ENCODE measurements at places on chromosomes 16 and 17. TPM values are rescaled to one million over a fixed set of nuclear protein-coding genes. Genes with fewer than 3 reads are reported as not detected.

CRHR1 gene
- total RNA-seq, result 1.8 TPM

DNA sequence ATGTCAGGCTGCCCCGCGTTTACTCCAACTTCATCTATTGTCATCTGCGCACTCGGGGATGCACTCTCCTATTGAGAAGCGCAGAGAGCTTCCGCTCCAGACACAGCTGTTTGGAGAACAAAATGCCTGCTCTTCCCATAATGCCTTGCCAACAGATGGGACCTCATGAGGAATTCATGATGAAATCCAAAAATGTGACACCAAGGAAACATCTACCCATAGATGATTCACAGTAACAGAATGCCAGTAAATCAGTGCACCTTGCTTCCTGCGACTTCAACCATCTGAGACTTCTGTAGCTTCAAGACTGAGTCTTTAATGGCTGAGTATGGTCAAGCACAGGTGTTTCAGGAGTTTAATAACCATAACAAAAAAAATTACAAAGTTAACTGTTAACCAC, 1144.9 kb upstream of the GOT2 start:
- DNase-seq, result no peak

GRCh38 chr16:79600638-79601091, at the start of gene MAF:
MAF (minus strand) TSS chr16:79600737; CDS start chr16:79599902, 835 bp downstream.
- peak; percentile 99 for DNase-seq

- DNase-seq, result no peak
Measured at GRCh38 chr16:77951788-77952187, 70.6 kb upstream of the CLEC3A start.

ADAM11 gene
- 2.3 TPM for total RNA-seq

DNA sequence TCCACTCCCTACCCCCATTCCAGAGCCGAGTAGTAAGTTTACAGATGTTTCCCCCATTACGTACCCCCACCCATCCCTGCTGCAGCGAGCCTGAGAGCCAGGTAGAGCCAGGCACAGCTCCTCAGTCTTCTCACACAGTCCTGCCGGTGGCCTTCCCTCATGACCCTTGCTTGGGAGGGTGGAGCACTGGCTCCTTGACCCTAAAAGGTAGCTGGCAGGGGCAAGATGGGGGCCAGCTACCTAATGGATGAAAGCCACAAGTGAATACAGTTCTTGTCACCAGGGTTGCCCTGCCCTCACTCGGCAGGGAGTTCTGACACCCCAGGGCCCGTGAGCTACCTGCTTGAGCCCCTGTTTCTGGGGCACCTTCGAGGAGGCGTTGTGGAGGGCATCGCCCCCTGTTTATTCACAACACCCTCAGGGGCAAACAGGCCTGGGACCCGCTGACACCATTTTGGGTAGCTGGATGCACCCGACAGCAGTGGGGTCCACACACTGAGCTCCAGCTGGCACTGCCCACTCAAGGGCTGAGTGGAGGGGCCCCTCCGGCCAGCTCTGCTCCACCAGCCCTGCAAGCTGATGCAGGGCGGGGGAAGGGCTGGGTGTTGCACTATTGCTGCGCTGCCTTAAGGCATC, 22.2 kb downstream of the ADAM11 start:
- no peak for DNase-seq

DNA sequence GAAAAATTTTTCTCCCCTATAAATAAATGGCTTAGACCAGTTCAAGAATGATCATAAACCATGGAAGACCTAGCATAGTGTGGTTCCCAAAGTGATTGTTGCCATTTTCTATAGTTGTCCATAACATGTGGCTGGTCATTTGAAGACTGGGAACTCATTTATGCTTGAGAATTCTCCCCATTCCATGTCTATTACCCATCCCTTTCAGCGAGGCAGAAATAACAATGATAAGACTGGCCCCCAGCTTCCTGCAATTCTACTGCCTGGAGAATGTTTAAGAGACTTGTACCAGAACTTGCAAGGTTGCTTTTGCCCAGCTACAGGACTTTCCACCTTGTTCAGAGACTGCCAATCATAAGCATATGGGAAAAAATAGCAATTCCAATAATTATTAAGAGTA, 146.5 kb upstream of the CDH11 start:
- no peak for DNase-seq

- peak; percentile 85 for DNase-seq
Measured at GRCh38 chr16:54446639-54447038, 160.1 kb upstream of the IRX3 start.

ARL5C gene
- total RNA-seq, result not detected

DNA sequence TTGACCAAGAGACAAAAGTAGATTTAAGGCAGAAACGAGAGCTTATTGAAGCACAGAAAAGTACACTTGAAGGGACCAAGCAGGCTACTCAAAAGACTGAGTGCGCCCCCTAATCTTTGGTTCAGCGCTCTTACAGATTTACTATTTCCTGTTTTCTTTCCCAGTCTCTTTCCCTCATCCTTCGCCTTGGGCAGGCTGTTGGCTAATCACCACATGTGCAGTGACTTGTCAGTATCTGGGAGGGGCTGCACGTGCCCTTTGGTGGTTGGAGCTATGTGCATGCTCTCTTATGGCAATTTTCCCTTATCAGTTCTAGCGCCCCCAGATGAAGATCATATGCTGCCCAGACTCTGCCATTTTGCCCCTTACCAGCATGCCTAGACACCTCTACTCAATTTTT, 35.4 kb upstream of the SHISA6 start:
- DNase-seq, result no peak

GRCh38 chr17:74711058-74711824, 1.5 kb downstream of the CD300LF start:
- no peak for DNase-seq

PPY gene
- total RNA-seq, result not detected

DNA sequence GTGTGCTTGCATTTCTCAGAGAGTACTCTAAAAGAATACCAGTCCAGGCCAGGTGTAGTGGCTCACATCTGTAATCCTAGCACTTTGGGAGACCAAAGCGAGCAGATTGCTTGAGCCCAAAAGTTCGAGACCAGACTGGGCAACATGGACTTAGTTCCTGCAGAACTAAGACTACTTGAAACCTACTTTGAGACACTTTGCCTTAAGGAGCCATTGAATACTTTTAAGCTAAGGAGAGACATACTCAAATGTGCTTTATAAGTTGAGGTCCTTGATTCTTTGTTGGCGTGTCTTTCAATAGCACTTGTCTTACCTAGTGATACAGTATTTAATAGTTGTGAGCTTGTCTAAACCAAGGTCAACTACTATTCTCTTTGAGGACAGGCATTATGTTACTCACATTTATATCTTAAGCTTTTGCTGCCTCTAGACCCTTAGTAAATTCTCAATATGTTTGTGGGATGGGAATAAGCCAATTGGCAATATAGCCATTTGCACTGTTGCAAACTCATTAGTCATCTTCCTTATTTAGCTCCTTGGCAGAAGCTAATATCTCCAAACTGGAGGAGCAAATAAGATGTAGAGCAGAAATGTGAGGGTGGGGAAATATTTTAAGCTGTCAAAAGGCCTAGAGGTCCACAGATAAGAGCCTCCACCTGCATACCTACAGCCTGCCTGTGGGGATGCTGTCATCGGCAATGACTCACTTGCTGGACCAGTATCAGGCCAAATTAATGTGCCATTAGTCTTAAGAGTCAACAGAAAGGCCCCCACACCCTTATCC, 16.3 kb downstream of the SCPEP1 start:
- no peak for DNase-seq

BCO1 gene
- total RNA-seq, result not detected

GRCh38 chr16:89973235-89973634, 24.7 kb downstream of the DEF8 start:
- DNase-seq, result no peak

NR1D1 gene
- total RNA-seq, result 111 TPM

DNA sequence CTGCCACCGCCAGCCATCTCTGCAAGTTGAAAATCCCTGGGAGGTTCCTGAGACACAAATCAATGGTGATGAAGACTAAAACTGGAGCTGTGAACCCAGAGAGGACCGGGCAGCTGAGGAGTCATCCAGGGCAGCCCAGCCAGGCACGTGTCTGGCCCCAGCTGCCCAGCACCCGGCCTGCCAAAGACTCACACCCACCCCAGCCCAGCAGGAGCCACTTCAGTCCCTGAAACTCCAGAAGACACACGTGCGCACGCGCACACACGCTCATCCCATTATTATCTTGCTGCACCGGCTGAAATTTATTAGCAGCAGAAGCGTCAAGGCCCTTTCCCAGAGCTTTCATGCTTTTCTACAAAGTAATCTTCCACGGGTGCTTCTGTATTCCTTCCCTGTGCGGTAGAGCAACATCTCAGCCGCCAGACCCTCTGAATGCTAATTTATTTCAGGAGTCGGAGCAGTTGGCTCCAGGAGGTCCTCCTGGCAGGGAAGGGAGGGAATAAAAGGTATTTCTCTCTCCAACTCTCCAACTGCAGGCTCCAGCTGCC, 59.8 kb upstream of the RBFOX3 start:
- no peak for DNase-seq

DNA sequence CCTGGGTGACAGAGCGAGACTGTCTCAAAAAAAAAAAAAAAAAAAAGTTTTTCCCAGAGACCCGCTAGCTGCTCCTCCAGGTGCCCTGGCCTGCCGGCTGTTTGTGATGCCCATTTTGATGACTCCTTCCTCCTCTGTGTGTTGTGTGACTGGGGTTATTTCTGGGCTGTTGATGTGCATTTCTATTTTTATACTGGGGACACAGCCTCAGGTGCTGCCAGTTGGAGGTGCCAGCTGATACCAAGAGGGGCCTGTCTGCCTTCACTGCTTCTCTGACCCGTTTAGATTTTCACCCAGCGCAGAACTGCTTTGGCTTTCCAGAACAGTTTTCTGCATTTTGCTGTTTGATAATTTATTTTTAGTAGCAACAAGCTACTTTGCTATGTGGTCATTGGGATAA, 6.7 kb downstream of the PLA2G15 start:
- no peak for DNase-seq

GRCh38 chr17:31841850-31842194, 17.2 kb downstream of the COPRS start:
- no peak for DNase-seq

GRCh38 chr17:39573447-39574298, 34.0 kb downstream of the NEUROD2 start:
- peak; percentile 94 for DNase-seq

GRAP gene
- total RNA-seq, result 3.5 TPM

TBC1D3H gene
- not detected for total RNA-seq

GRCh38 chr16:84029297-84030047, 13.1 kb downstream of the SLC38A8 start:
- no peak for DNase-seq

DNA sequence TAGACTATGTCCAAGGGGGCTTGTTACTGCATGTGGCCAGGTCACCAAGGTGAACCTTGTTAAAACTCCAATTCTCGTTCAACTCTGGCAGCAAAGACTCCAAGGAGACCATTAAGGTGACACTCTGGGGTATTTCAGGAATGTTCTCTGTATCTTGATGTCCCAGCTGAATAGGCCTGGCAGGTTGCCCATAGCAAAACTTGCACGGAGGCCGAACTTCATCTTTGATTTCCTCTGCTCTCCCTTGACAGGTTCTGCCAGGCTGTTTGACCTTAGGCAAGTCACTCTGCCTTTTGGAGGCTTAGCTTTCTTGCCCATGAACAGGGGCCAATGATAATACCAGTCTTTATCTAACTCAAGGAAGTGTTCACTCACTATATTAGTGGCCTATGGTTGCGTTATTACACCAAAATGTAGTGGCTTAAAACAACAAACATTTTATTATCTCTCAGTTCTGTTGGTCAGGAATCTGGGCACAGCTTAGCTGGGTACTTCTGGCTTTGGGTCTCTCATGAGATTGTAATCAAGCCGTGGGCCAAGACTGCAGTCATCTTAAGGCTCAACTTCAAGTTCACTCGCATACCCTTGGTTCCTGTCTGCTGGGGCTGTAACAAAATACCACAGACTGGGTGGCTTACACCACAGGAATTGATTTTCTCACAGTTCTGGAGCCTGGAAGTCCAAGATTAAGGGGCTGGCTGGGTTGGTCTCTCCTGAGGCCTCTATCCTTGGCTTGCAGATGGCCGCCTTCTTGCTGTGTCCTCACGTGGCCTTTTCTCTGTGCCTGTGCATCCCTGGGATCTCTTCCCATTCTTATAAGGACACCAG, 168.5 kb downstream of the UTP18 start:
- DNase-seq, result no peak
